ENCODE measurements at places on chromosomes 12 and 14. TPM values are rescaled to one million over a fixed set of nuclear protein-coding genes. Genes with fewer than 3 reads are reported as not detected.

The CSRP2 gene
- total RNA-seq = 2.0 TPM

The CCDC175 gene
- not detected for total RNA-seq

The IL31 gene
- total RNA-seq = not detected

The LTBR gene
- 158 TPM for total RNA-seq

The KRT5 gene
- total RNA-seq = 3,552 TPM

The PMCH gene
- not detected for total RNA-seq

The SPTLC2 gene
- 10.3 TPM for total RNA-seq

The RIMBP2 gene
- not detected for total RNA-seq

The USP44 gene
- total RNA-seq = not detected

The NCOR2 gene
- 145 TPM for total RNA-seq

The TAS2R30 gene
- 2.1 TPM for total RNA-seq

The COX8C gene
- not detected for total RNA-seq

The FOXG1 gene
- not detected for total RNA-seq

The GPHN gene
- total RNA-seq = 26.8 TPM

The MSI1 gene
- total RNA-seq = not detected

The GPR84 gene
- 0.17 TPM for total RNA-seq

The A2ML1 gene
- not detected for total RNA-seq

- DNase-seq = peak; percentile 8
- H3K36me3 ChIP-seq = no peaks in the 10 kb centered on the region
- H3K4me1 ChIP-seq = no peaks in the 10 kb centered on the region
- H3K4me3 ChIP-seq = no peak overlapping the region
These were observed 473.5 kb downstream of the FOXG1 start for GRCh38 chr14:29240066-29240465.

- DNase-seq = no peak
- H3K4me3 ChIP-seq = no peak overlapping the region
- H3K4me1 ChIP-seq = peaks cover 5% of the 10 kb centered on the region
- no peaks in the 10 kb centered on the region for H3K36me3 ChIP-seq
- no peak overlapping the region for H3K27ac ChIP-seq
These were observed 77.9 kb upstream of the SOX5 start for GRCh38 chr12:24027352-24027751.

DNA sequence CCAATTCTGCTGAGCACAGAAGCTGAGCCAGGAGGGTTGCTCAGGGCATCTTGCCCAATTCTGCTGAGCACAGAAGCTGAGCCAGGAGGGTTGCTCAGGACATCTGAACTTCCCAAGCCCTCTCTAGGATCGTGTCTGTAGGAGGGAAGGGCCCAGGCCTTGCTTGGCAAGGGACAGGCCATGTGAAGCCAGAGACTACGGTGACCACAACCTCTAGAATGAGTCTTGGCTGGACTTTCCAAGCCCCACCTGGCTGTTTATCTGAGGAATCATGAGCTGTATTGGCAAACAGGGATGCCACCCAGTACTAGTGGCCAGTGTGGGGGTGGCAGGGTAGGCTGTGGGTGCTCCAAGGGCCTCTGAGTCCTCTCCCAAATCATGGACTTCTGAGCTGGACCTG lies 7.7 kb upstream of the SERPINA6 start:
- no peaks in the 10 kb centered on the region for H3K27me3 ChIP-seq
- H3K27ac ChIP-seq = no peak overlapping the region
- peak; percentile 73 for DNase-seq
- H3K4me1 ChIP-seq = peaks cover 30% of the 10 kb centered on the region
- H3K4me3 ChIP-seq = no peak overlapping the region

DNA sequence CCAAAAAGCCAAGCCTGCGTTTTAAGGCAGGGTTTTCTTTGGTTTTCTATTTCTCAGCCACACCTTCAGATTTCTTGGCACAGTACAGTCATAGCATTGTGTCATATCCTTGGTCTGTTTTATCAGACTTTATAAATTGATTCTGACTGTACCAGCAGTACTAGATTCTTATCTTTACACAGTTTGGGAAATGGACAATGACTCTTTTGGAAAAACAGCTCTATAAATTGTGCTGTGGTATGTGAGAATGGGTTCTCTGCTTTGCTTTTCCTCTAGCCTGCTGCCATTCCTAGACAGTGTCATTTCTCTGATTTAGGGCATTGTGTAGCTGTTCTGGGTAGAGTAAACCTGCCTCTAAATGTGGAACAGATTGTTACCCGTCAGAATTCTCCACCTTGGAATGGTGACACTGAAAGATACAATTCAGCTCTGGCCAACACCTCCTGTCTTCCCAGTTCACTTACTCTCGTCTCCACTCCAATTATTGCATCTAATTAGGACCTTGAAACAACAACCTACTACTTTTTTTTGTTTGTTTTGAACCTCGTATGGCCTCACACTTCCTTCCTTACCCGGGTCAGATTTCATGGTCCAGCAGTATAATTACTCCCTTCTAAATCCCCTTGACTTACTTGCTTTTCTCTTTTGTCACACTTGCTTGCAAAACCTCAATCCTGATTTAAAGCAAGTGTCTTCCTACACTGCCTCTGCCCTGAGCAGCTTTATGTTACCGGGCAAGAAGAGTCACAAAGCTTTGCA lies 226.3 kb downstream of the ERC1 start:
- H3K4me3 ChIP-seq = no peak overlapping the region
- H3K27me3 ChIP-seq = no peaks in the 10 kb centered on the region
- DNase-seq = peak; percentile 79
- H3K27ac ChIP-seq = no peak overlapping the region
- H3K36me3 ChIP-seq = no peaks in the 10 kb centered on the region
- H3K4me1 ChIP-seq = no peaks in the 10 kb centered on the region

- peaks cover 4% of the 10 kb centered on the region for H3K4me1 ChIP-seq
- no peaks in the 10 kb centered on the region for H3K36me3 ChIP-seq
- no peaks in the 10 kb centered on the region for H3K27me3 ChIP-seq
- H3K4me3 ChIP-seq = no peak overlapping the region
These were observed 209.9 kb upstream of the IGF1 start for GRCh38 chr12:102690253-102690652.

DNA sequence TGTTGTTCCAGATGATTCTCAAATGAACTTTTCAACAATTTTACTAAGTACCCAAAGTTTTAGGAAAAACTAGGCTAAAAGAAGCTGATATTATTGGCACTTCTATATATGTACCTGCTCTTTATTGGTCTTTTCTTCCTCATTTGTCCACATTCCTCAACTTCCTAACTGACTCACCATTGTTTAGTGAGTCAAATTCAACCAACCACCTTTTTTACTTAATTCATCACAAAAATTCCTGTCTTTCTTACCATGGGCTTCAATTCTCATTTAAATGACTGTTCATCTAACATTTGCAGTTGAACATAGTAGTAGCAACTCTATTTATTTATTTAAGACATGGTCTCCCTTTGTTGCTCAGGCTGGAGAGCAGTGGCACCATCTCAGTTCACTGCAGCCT lies 47.6 kb upstream of the SLC2A13 start:
- H3K4me3 ChIP-seq = no peak overlapping the region
- no peaks in the 10 kb centered on the region for H3K27me3 ChIP-seq
- H3K4me1 ChIP-seq = peaks cover 33% of the 10 kb centered on the region
- no peaks in the 10 kb centered on the region for H3K36me3 ChIP-seq

DNA sequence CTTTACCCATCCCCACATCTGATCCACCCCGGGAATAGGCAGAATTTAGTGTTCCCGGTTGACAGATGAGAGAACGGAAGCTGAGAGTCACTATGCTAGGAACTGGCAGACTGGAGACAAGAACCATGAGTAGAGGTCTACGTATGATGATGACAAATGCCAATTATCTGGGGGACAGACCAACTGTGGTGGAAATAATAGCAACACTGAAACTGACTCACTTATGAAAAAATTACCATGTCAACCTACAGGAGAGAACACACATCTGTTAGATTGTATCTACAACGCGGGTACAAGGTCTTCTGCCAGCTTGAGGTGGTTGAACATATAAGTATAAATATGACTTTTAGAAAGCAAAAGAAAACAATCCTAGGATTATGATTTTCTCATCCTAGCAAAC lies 15.4 kb upstream of the SELPLG start:
- peaks cover 90% of the 10 kb centered on the region for H3K36me3 ChIP-seq
- no peak overlapping the region for H3K4me3 ChIP-seq
- H3K4me1 ChIP-seq = no peaks in the 10 kb centered on the region
- H3K27ac ChIP-seq = no peak overlapping the region

DNA sequence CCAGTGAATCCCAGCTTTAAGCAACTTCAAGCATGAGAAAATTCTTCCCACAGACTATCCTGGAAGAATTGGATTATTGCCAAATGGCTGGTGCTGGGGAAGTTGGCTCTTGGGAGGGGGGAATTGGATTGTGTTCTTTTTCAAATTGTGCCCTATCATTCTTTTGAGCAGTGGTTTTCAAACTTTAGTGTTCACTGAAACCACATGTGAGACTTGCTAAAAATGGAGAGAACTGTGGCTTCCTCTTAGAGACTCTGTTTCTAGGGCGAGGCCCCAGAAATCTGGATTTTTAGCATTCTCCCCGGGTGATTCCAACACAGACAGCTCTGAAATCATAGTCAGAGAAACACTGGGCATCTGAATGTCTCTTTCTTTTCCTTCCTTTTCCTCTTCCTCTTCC lies 14.3 kb upstream of the OTUB2 start:
- no peaks in the 10 kb centered on the region for H3K27me3 ChIP-seq
- DNase-seq = peak; percentile 30
- no peaks in the 10 kb centered on the region for H3K36me3 ChIP-seq
- H3K27ac ChIP-seq = no peak overlapping the region

- no peak for DNase-seq
- H3K36me3 ChIP-seq = no peaks in the 10 kb centered on the region
- H3K4me1 ChIP-seq = no peaks in the 10 kb centered on the region
- no peak overlapping the region for H3K4me3 ChIP-seq
- H3K27me3 ChIP-seq = peaks cover 73% of the 10 kb centered on the region
These were observed 39.1 kb upstream of the GZMB start for GRCh38 chr14:24673059-24673458.

DNA sequence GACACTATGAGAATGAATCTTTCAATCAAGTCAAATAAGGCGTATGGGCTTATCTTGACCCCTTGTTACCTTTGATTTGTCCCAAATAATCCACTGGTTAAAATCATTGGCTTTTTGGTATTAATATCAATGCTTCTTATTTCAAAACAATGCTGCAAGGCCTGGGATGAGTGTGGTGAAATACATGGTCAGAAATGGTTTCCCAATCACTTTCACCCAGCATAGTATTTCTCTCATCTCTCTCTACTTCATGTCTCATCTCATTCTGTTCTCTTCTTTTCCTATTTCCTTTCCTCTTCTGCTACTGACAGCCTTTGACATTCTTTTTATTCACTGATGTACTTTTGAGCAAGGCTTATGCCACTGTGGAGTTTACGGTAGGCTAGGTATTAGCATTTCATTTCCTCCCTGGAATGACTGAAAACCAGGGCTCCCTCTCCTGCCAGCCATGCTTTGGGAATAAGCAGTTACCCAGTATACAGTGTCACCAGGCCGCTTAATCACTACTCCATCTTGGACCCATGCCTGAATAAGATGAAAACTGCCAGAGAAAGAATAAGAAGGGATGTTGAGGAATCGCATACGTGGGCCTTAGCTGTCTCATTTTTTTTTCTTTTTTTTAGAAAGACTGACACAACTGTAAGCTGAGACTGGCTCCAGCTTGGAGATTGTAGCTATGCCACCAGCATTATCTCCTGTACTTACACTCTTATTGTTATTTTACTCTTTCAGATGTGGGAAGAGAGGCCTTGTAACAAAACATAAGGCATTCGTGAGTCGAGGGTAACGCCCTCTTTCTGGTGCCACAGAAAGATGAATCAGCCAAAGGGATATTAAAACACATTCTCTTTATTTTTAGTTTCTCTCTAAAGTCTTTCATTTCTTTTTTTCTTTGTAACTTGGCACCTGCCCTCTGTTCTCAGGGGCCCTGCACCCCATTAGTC lies 53.5 kb downstream of the IGF1 start:
- no peaks in the 10 kb centered on the region for H3K36me3 ChIP-seq
- H3K4me1 ChIP-seq = no peaks in the 10 kb centered on the region
- no peak overlapping the region for H3K4me3 ChIP-seq
- no peak overlapping the region for H3K27ac ChIP-seq
- H3K27me3 ChIP-seq = no peaks in the 10 kb centered on the region
- DNase-seq = no peak

GRCh38 chr12:132284071-132284826 lies 45.1 kb downstream of the GALNT9 start:
- peak overlapping the region; percentile 5 for H3K4me3 ChIP-seq
- peaks cover 31% of the 10 kb centered on the region for H3K4me1 ChIP-seq
- H3K36me3 ChIP-seq = no peaks in the 10 kb centered on the region
- peak; percentile 48 for DNase-seq
- no peaks in the 10 kb centered on the region for H3K27me3 ChIP-seq
- H3K27ac ChIP-seq = peak overlapping the region; percentile 59

GRCh38 chr12:70366581-70367257 lies 629 bp downstream of the KCNMB4 start:
- H3K4me1 ChIP-seq = peaks cover 9% of the 10 kb centered on the region
- peak overlapping the region; percentile 80 for H3K4me3 ChIP-seq
- DNase-seq = peak; percentile 16
- H3K27me3 ChIP-seq = peaks cover 15% of the 10 kb centered on the region
- H3K36me3 ChIP-seq = no peaks in the 10 kb centered on the region

GRCh38 chr12:106274012-106274411 lies 26.2 kb upstream of the CKAP4 start:
- no peaks in the 10 kb centered on the region for H3K4me1 ChIP-seq
- no peaks in the 10 kb centered on the region for H3K27me3 ChIP-seq
- peak overlapping the region; percentile 54 for H3K27ac ChIP-seq
- H3K36me3 ChIP-seq = no peaks in the 10 kb centered on the region
- H3K4me3 ChIP-seq = no peak overlapping the region
- no peak for DNase-seq

GRCh38 chr12:53467880-53468279 lies 16.0 kb downstream of the PCBP2 start:
- DNase-seq = no peak
- H3K36me3 ChIP-seq = peaks cover 100% of the 10 kb centered on the region
- H3K27me3 ChIP-seq = no peaks in the 10 kb centered on the region
- no peak overlapping the region for H3K4me3 ChIP-seq

Data from MCF 10A (cell line).